Fibroblast of upper back skin (primary cell): ENCODE measurements at places on chromosomes 3 and 15.

DNA sequence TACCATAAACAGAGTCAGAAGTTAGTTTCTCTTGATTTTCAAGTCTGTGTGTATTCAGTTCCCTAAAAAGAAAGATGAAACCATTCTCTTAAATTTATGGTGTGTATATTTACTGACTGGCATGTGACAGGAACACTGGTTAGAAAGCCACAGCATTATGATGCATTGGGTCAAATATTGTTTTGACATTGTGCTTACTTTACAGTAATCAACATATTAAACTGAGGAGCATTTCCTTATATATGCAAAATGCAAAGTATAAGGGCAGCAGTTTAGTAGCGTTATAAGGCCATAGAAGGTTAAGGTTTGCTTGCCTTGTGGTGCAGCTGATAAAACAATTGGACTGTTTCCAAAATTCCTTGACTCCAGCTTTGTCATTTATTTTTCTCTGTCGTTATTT, 72.9 kb downstream of the EPHA3 start:
- DNase-seq, result peak; percentile 8

GRCh38 chr3:43014241-43014640, 35.1 kb downstream of the GASK1A start:
- no peak for DNase-seq

- peak; percentile 18 for DNase-seq
Measured at GRCh38 chr15:64279131-64279530, 76.8 kb downstream of the CSNK1G1 start.

DNA sequence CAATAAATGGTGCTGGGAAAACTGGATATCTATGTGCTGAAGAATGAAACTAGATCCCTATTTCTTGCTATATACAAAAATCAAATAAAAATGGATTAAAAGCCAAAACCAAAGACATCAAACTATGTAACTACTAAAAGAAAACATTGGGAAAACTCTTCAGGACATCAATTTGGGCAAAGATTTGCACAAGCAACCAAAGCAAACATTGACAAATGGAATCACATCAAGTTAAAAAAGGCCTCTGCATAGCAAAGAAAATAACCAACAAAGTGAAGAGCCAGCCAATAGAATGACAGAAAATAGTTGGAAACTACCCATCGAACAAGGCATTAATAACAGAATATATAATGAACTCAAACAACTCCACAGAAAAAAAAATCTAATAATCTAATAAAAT, 1495.3 kb downstream of the SI start:
- no peak for DNase-seq

DNA sequence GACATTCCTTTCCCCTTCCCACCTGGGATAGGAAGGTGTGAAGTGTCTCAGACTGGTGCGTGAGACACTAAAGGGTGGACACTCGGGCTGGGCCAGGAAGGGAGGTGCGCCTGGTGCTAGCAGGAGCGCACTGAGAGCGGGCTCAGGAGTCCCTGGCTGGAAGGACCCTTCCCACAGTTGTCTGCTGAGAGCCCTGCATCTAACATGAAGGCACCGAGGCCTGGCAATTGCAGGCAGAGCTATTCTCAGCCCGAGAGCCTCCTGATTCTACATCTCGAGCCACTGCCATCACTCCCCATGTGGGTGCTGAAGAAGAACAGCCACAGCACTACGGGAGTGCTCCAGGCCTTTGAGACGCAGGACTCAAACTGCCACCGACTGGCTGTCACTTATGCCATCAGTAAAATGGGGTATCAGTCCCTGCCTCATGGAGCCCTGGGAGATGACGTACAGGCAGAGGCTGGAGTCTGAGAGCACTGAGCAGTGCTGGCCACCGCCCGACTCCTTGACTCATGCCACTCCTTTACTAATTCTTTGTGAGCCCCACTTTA, 159.4 kb downstream of the KLF13 start:
- no peak for DNase-seq
